Left lung (tissue), 14 donors: ENCODE measurements at places on chromosomes 12 and 14.
A peak's percentile ranks its signal among the peaks of the same experiment; 100 is the strongest.

- DNase-seq, result no peak
Observed at GRCh38 chr14:66442953-66443571, 43.1 kb upstream of the CCDC196 start.

- DNase-seq, result no peak
Observed at GRCh38 chr14:90820958-90821357, 4.7 kb upstream of the TTC7B start.

DNA sequence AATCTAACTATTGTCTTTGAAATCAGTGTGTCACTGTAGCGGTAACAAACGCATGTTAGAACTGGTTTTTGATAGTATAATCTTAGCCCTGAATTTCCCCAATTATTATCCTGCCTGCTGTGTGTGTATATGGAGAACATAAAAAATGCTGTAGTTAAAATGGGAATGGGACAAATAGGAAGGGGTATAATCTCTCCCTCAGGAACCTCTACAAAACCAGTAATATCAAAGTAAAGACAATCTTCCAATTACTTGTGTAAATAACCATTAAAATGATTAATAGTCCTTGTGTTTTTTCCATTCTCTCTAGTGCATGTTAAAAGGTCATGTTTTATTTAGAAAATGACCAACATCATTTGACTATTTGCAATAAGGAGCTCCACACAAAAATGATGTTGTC, 200.1 kb upstream of the TMTC1 start:
- no peak for DNase-seq

- no peak for DNase-seq
Observed at GRCh38 chr14:35366521-35366976, 38.0 kb downstream of the NFKBIA start.

GRCh38 chr12:121804417-121805111, 755 bp downstream of the SETD1B start:
- no peak for DNase-seq

DNA sequence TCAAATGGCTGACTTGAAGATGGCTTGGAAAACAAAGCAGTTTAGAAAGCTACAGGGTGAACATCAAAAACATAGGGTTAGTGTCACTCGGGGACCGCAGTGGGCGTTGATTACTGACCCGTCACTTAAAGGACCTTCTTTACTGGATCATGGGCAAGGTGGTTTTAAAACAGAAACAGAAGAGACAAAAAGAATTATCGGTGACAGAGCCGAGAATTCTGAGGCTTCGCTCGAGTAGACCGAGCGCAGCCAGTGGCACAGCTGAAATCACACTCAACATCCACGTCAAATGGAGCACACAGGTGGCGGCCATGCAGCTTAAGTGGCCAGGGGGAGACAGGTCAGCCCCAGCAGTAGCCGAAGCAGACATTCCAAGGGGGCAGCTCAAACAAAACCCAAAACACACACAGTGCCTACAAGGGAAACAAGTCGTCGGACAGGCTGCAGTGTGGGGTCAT, 17.3 kb downstream of the SNRNP35 start:
- no peak for DNase-seq

DNA sequence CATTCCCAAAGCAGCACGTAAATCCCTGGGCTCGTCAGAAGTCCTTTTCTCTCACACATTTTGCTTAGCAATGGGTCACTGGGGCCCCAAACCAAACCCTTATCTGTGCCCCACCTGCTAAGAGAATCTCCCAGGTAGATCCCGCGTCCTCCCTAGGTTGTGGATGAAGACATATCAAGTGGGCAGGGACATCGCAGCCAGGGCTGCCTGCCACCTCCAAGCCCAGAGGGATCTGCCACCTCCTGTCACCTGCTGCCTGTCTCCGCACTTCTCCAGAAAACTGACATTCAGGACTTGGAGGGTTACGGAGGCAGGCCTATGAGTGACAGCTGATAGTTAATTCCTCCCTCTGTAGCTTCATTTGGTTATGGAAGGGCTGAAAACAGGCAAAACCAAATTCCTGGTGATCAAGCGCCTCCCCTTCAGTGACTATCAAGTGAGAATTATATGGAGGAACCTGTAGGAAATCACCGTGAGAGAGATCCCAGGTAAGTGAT, 19.5 kb downstream of the BCL11B start:
- no peak for DNase-seq

- DNase-seq, result peak; percentile 81
Observed at GRCh38 chr12:14567351-14568162, at the start of gene PLBD1. PLBD1 (minus strand) TSS chr12:14567883; CDS start chr12:14567696, 187 bp downstream.

DNA sequence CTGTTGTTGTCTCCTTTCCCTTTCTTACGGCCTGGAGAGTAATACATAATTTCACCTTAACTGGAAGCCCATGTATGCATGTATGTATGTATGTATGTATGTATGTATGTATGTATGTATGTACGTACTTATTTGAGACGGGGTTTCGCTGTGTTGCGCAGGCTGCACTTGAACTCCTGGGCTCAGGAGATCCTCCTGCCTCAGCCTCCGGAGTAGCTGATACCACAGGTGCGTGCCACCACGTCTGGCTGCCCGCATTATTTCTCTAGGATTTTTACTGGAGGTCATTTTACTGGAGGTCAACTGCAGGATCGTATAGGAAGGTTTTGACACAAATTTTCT, 644 bp upstream of the OS9 start:
- peak; percentile 0 for DNase-seq

- DNase-seq, result no peak
Observed at GRCh38 chr14:61602003-61602732, 93.1 kb upstream of the HIF1A start.

- no peak for DNase-seq
Observed at GRCh38 chr12:66072135-66072534, 58.4 kb downstream of the LLPH start.

GRCh38 chr14:76490735-76491134, 114.8 kb downstream of the ESRRB start:
- DNase-seq, result no peak
